ENCODE measurements at places on chromosomes 5 and 9.

- no peak for DNase-seq
These were observed 11.4 kb upstream of the BASP1 start for GRCh38 chr5:17206021-17206420.

DNA sequence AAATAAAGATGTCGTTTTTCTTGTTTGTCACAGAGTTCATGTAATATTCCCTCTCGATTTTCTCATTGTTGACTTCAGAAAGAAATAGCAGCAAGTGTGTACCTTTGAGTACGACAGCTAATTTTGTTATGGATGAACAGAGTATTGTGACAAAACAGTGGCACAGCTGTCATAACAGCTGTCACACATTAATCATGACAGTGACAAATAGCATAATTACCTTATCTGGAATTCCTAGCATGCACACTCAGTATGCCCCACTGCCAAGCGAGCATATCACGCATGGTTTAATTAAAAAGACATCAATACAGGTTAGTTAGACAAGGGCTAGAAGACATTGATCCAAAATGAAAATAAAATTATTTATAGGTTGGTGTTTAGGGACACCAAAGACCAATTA is 375.1 kb downstream of the SPATA31D1 start:
- DNase-seq, result no peak

DNA sequence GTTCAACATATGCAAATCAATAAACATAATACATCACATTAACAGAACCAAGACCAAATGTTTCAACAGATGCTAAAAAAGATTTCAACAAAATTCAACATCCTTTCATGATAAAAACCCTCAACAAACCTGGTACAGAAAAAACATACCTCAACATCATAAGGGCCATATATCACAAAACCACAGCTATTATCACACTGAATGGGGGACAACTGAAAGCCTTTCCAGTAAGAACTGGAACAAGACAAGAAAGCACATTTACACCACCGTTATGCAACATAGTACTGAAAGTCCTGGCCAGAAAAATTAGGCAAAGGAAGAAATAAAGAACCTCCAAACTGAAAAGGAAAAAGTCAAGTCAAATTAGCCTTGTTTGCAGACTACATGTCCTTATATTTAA is 93.6 kb downstream of the DTWD2 start:
- no peak for DNase-seq

GRCh38 chr9:122821278-122821943 is 7.0 kb downstream of the PDCL start:
- peak; percentile 55 for DNase-seq

GRCh38 chr5:67425514-67425913 is 228.9 kb upstream of the CD180 start:
- DNase-seq, result no peak

GRCh38 chr9:92737216-92737606 is 27.4 kb downstream of the BICD2 start:
- DNase-seq, result no peak

DNA sequence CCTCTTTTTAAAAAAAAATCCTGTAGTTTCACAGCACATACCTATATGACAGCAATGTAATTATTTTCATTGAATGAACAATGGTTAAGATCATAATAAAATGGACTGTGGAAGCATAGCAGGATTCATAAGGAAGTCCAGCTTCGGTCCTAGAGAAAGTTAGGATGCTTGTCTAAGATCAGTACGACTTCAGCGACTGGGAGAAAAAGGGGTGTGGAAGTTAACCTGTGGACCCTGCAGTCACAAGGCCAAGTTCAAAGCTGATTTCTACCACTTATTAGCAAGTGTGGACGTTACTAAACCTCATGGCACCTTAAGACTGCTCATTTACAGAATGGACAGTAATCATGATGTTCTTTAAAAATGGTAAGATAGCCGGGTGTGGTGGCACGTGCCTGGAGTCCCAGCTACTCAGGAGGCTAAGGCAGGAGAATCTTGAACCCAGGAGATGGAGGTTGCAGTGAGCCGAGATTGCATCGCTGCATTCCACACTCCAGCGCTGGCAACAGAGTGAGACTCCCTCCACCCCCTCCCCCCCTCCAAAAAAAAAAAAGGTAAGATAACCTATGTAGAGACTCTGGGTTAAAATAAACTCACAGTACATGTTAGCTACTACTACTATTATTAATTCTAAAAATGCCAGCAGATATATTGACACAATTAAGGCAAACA is 71.6 kb upstream of the PCA3 start:
- DNase-seq, result no peak

DNA sequence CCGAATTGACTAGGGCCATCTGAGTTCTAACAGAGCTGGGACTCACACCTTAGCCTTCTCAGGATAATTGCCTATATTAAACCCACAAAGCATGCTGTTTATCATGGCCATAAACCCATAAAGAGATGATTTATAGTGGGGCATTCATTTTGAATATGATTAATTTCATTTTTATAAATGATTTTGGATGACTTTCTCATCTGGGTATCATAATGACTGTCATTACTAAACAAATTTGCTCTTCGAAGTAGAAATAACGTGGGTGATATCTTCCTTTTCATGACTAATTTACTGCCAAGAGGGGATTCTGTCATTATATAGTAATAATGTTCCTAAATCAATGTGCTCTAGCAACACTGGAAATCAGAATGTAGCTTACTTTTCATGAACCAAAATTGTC is 498.2 kb downstream of the CDH12 start:
- no peak for DNase-seq

DNA sequence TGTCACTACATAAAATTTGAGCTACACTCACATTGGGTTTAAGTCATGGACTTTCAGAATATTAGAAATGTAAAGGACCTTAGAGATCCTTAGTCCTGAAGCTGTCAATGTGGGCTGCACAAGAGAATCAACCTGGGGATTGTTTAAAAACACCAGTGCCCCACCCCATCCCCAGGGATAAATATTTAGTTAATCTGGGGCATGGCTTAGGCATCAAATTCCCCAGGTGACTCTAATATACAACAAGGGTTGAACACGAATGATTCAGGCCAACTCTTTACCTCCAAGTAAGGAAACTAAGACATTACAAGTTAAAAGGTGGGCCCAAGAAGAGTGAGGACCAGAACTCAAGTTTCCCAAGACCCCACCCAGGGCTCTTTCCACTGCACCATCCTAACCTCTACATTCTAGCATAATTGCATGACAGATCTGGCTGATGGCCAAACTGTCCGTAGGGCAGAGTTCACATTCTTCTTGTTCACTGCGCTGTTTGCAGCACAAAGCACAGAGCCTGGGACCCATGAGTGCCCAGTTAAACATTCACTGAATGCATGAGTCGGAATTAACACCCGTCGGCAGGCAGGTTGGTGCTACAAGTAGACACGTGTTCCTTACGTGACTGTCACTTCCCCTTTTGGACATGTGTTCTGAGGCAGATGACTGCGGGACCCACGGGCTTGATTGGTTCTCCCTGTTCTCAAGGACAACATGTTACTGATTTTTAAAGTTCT is 25.2 kb downstream of the CYFIP2 start:
- DNase-seq, result no peak

DNA sequence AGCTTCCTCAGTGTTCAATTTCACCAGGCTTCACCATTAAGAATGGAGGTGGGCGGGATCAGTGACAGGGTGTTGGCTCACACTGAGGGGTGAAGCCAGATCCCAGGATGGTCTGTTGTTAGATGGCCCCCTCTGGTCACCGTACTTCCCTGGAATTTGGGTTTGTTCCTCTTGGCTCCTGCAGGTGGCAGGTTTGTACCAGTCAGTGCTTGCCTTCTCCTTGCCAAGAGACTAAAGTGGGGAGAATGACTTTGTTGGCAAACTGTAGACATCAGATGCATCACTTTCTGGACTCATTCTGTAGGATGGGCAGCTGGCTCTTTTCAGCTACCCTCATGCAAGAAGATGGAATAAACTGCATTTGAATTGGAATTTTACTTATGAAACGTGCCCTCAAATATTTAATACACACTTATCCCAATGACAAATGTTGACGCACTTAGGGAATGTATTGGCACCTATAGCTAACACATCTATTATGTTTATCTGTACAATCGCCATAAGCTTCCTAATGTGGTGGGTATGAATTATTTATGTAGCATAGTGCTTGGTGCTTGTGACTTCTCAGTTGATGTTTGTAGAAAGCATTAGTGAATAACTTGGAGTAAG is 31.4 kb upstream of the ANKRD55 start:
- DNase-seq, result peak; percentile 70

DNA sequence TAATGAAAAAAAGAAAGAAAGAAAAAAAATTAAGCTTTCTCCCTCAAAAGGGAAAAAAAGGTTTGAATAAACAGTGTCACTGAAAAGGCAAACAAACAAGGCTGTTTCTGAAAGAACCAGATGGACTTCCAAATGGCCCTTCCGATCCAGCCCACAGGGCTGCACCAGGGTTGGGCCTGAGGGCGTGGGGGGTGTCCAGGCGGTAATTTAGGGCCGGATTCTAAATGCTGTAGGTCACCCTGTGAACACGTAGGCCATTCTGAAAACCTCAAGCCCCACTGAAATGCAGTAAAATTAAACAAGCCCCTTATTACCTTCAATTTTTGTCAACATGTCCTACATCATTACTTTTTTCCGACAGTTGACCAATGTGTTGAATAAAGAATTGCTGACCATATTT is 132.1 kb downstream of the HSD17B3 start:
- no peak for DNase-seq

- DNase-seq, result no peak
These were observed 9.0 kb downstream of the GPSM1 start for GRCh38 chr9:136336156-136336870.
